ENCODE measurements at places on chromosomes 6 and 20.

GRCh38 chr6:93376026-93376540 lies 43.3 kb downstream of the EPHA7 start:
- no peak for DNase-seq

DNA sequence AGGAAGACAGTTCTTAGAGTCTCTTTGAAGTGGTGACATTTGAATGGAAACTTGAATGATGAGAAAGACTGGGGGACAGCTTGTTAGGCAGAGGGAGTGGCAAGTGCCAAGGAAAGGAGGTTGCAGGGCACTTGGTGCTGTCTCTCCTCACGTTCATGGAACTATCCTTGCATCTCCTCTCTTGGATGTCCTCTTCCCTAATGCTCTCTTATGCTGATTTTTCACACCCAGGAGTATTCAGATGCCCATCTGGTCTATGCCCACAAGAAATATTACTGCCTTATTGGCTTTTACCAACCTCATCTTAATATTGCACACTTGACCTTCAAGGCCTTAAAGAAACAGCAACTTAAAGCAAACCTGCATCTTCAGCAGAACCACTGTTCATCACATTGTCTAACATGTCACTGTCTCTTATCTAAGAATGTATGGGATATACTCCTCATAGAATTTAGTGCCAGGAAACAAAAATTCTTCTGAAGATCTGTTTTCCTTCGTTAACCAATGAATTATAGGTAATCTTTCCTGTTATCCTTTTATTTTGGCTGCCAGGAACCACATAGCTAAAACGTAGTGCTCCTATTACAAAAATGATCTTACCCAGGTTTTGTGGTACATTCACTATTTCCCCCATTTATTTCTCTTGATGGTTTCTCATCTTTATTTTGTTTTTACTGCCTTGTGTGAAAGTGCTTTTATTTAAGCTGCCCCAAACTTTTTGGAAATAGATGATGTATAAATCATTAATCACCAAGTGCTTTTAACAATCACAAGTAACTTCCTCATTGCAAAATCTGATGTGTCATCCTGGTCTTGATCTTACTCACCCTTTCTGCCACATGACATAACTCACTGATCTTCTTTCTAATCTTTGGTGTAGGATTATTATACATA lies 12.8 kb downstream of the RGS17 start:
- no peak for DNase-seq

- DNase-seq = no peak
Measured at GRCh38 chr6:125913864-125914351, 42.7 kb upstream of the HINT3 start.

DNA sequence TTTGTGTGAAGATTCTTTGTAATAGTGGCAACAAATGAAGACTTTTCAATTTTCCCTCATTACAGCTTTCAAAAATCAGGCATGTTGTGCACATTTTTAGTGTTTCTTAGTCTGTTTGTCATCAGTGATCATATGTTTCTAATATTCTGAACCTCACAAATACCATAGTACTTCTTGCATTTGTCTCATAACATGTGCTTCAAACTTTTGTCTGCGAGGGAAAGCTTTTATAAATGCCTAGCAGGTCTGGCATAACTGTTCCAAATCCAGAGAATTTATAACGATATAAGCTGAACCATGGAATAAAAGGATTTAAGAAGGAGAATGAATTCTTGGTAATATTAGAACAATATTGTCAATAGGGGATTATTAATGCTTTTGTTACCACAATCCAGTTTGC lies 670.2 kb downstream of the RFPL4B start:
- no peak for DNase-seq

DNA sequence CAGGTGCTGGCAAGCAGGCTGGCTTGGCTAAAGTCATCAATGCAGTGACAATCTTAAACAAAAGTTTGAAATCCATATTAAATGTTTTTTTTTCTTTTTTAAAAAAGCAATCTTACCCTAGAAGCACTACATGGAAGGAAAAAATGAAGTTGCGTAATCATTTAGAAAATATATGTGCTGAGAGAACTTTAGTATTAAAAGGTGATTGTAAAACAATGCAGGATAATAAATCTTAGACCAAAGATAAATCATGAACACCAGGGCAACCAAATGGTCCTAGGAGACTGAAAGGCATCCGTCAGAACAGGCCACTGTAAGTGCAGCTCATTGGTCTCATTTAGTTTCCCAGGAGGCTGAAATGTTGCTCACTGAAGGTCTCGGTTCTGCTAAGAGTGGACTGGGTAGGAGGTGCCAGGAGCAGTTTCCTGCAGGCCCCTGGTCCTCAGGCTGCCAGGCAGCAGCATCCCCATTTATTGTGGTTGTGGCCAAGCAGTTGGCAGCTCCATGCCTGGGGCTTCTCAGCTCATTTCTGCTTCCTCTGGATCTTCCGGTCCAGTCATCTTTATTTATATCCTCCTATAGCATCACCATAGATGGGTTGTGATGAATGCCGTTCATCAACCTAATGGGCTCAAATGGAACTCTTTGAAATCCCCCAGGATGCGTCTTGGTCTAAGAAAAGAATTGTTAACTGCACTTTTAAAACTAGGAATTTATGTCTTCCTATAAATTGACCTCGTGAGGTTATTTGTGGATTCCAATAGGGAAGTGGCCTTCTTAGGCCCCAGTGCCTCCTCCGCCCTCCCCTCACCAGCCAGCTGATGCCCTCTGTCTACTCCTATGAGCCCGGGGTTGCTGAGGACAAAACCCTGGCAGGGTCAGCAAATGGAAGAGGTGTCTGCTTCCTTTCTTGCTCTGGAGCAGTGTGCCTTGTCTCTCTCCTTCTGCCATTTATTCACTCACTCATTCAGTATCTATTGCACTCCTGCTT lies 269.0 kb downstream of the UST start:
- no peak for DNase-seq

GRCh38 chr6:17740559-17741220 lies 34.0 kb upstream of the NUP153 start:
- DNase-seq = no peak

GRCh38 chr6:146857180-146857979 lies 258.6 kb downstream of the ADGB start:
- peak; percentile 26 for DNase-seq

DNA sequence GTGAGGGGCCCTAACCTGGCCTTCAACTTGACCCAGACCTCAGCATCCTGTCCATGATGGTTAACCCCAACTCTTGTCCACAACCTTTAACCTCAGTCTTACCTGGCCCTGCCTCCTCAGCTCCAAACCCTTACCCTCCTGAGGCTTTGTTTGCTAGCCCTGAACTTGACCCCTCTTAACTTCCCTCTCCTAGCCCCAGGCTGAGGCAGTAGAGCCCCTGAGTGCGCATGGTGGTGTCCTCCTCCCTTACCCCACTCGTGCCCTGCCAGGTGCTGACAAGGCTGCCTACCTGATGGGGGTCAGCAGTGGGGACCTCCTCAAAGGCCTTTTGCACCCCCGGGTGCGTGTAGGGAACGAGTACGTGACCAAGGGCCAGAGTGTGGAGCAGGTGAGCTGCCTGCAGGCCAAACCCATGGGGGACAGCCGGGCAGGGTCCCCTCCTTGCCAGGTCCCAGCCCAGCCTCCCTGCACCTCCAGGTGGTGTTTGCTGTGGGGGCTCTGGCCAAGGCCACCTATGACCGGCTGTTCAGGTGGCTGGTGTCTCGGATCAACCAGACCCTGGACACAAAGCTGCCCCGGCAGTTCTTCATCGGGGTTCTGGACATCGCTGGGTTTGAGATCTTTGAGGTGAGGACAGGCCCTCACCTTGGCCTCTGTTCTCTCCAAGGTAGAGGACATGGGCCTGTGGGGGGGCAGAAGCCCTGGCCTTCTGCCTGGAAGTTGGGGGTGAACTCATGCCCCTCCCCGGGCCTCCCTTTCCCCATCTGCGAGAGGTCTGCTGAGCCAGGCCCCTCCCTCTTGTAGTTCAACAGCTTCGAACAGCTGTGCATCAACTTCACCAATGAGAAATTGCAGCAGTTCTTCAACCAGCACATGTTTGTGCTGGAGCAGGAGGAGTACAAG lies 31.9 kb downstream of the MYH7B start:
- no peak for DNase-seq

DNA sequence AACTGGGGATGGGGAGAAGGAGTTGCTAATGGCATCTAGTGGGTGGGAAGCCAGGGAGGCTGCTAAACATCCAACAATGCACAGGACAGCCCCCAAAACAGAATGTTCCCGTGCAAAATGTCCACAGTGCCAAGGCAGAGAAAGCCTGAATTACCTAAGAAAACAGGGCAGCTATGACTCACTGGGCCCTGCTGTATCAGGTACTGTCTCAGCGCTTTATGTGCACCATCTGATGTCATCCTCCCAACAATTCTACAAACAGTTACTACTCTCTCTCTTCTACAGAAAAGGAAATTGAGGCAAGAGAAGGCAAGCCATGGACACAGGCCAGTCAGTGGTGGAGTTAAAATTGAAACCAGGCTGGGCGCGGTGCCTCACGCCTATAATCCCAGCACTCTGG lies 3.1 kb downstream of the YTHDF1 start:
- DNase-seq = no peak

- DNase-seq = peak; percentile 58
Measured at GRCh38 chr20:63009988-63010769, 3.4 kb upstream of the BHLHE23 start.

GRCh38 chr6:107624541-107624940 lies 134.6 kb downstream of the SOBP start:
- no peak for DNase-seq

DNA sequence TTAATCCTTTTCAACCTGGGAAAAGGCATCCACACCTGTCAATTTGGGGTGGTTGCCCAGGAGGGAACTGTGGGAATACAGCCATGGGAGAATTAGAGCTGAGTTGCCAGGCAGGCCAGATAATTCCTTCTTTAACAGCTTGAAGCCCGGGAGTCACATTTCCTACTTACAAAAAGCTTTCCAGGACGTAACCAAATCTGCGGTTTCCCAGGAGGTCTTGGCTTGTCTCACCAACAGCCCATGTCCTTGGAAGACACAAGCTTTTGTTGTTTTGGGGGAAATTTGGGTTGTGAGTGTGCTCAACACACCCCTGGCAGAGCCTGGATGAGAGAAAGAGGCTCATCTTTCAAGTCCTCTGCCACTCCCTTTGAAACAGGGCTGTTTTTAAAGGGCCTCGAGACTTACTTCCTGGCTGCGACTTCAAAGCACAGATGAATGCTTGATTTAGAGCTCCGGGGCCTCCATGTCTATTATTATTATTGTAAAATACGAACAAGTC lies 465.9 kb upstream of the BTBD3 start:
- DNase-seq = no peak

DNA sequence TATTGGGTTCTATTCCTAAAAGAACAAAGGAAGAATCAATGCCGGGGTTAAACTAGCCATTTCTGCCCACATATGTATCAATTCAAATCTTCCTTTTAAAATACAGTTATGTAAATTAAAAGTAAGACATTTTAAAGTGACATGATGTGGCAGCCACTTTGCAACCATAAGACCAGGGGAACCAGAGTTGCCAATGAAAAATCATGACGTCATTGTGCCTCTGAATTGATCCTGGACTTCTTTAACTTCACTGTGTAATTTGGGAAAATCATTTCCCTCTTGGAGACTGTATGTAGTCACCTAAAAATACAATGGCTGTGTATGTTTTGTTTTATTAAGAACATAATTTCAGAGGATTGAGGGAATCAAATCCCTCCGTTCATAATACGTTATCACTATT lies 42.2 kb downstream of the SLC13A3 start:
- no peak for DNase-seq

GRCh38 chr20:44110816-44111568 lies 76.0 kb downstream of the JPH2 start:
- DNase-seq = no peak

DNA sequence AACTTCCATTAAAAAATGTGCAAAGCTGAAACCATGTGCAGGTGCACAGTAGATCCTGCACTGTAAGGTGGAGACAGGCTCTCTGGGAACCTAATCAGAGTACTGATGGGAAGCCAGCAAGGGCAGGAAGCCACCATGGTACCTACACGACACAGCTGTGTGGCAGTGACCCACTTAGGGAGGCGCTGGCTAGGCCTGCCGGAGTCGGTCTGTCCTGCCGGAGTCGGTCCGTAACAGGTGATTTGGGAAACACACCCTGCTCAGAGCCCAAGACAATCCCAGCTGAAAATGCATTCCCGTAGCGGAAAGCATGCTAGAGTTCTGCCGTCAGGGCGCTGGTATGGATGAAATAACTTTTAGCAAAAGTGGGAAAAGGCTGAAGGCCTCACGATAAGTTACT lies 17.2 kb downstream of the TXNDC5 start:
- no peak for DNase-seq

- DNase-seq = no peak
Measured at GRCh38 chr20:10508060-10508459, 73.0 kb downstream of the SLX4IP start.

DNA sequence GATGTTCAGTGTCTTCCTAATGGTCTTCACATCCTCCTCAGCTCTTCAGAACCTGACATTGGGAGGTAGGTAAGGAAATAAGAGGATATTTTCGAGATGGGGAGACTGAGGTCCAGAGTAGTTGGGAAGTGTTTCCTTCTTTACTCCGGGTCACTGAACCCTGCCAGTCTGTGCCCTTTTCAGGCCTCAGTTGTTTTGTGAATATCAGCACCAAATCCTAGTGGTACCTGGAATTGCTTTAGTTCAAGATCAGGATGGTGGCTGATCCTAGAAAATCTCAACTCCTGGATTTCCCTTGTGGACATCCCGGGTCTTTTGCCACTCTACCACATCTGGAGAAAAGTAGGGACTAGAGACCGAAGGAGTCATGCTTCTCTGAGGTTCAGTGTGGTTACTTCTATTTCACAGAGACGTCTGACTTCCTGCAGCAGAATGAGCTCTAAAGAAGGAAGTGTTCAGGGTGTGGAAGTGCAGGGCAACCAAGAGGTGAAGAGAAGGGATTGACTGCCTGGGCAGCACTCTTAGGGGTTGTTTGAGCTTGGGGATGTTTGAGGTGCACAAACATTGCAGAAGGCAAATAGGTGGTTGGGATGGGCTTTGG lies 995 bp downstream of the STK4 start:
- no peak for DNase-seq

DNA sequence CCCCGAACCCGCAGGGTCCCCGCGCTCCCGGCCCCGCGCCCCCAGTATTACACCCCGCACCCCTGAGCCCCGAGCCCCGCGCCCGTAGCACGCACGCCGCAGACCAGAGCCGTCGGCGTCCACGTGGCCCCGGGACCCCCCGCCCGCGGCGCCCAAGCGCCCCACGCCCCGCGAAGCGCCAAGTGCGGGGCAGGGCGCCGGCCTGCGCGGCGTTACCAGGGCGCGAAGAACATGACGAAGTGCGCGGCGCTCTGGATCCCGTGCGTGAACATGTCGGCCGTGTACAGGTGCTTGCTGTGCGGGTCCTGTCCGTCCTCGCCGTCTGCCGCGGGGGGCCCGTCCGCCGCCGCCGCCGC lies 312 bp downstream of the TXNDC5 start:
- no peak for DNase-seq

Measured in stimulated activated CD8-positive, alpha-beta memory T cell treated with anti-CD3 and anti-CD28 coated beads, Interleukin-4, amount 100 ng/mL, for 4 hours (primary cell).